ENCODE measurements at places on chromosomes 11 and 22.

DNA sequence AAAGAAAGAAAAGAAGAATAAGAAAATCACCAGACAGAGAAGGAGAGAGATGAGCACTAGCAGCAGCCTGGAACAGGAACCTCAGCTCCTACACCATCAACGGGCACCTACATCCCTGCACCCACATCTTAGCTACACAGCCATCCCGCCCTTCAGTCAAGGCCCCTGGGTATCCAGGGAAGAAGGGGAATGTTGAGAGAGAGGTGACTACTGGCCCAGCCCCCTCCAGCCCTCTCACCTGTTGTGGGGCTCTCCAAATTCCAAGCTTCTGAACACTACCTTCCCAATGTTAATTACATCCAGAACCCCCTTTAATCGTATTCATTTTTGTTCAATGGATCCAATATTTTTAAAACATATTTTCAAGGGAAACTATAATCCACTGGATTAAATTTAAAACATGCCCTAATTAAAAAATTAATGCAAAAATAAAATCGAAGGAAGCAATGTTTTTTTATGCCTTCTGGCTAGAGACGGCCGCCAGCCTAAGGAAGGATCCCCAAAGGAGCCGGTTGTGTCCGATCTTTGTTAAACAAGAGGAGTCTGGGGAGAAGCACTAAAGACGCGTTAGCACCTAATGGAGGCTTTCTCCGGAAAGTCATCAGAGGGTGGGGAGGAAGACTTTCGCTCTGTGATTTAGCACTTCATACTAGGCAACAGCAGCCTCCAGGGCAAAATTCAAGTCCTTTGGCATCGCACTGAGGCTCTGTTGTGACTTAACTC is 9.5 kb downstream of the TPST2 start:
- DNase-seq: no peak

DNA sequence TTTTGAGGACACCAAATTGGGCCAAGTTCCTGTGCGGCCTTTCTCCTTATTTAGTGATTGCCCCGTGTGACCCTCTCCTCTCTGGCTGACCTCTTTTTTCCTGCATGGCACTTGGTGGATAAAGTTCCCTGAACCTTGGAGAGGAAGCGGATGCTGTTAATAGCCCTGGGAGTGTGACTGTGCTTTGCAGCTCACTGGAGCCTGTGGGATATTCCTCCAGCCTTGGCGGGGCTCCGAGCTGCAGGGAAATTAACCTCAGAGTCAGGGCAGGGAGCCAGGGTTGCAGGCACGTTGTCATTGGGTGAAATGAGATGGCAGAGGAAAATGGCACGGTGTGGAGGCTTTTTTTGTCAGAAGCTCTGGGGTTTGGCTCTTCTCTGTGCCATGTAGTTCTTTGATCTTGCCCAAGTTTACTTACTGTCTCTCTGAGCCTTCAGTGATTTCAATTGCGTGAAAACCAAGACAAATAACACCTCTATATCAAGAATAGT is 965 bp downstream of the OR9Q1 start:
- DNase-seq: no peak

GRCh38 chr11:21736404-21736803 is 456.5 kb upstream of the ANO5 start:
- no peak for DNase-seq

- no peak for DNase-seq
Observed at GRCh38 chr11:44178381-44178780, 82.9 kb downstream of the EXT2 start.

- no peak for DNase-seq
Observed at GRCh38 chr11:18728658-18729057, 2.7 kb upstream of the IGSF22 start.

DNA sequence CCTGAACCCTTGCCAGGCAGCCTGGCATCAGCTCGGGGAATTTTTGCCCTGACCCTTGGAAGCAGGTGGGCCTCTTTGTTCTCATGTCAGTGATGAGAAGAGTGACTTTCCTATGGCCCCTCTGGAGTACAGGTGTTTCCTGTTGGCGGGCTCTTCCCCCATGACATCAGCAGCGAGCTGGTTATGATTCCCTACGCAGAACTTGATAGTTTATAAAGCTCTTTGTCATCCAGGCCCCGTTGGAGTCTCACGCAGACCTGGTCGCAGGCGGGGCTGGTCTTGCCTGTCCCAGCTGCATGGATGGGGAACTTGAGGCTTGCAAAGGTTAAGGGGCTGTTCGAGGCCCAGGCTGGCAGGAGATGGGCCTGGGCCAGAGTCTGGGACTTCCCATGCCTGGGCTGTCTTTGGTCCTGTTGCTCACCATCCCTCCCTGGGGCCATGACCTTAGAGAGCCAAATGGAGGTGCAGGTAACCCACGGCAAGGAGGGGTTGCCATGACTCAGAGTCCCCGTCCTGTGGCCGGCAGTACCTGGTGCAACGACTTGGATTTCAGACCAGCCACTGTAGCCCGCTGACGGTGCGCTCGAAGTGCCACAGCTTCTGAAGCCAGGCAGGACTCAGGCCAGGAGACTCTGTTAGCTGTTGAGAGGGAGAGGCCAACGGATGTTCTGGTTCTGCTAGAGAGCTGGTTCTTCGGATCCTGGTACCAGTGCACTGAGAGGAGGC is 45.9 kb upstream of the PPP6R3 start:
- no peak for DNase-seq

- no peak for DNase-seq
Observed at GRCh38 chr11:94452988-94453387, 40.7 kb downstream of the MRE11 start.

GRCh38 chr22:49236541-49237075 is 591.1 kb downstream of the BRD1 start:
- DNase-seq: no peak

DNA sequence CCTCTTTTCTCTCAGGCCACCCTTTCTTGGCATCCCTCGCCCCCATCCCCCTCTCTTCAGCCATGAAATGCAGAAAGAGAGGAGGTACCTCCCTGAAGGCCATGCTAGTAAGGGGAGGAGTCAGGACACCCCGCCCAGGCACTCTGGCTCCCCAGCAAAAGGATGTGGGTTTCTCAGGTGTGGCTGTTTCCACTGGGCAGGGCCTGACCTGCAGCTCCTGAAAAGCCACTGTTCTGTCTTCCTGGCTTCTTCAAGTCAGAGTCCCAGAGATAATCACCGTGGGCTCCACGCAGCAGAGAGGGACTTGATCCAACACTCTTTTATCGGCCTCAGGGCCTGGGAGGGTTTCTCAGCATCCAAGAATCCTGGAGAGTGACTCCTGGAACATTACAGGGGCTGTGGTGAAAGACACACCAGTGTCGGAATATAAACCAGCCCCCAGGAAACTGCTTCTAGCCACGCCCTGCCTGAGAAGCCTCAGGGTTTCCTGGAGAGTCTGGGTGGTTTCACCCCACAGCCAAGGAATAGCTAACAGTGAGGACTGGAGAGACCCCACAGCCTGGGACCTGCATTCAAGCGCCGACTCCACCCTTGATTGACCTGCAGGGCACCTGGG is 45.7 kb upstream of the TSPAN18 start:
- peak; percentile 29 for DNase-seq

DNA sequence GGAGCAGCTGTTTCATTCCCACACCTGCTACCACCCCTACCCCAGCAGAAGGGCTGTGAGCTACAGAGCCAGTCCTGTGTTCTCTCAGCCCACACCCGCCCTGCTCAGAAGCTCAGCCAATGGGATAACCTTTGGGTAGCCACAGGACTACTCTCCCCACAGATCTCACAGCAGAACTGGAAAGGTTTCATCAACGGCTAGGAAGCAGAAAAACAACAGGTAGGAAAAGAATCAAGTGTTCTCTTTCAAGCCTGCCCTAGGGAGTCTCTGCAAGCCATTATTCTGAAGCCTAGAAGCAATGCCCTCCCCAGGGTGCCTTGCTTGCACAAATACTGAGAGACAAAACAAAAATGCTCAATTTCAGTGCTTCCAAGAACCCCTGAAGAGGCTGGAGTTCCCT is 77.2 kb downstream of the TMPRSS5 start:
- DNase-seq: no peak

GRCh38 chr22:20788627-20789344 is 14.9 kb downstream of the SERPIND1 start:
- no peak for DNase-seq

DNA sequence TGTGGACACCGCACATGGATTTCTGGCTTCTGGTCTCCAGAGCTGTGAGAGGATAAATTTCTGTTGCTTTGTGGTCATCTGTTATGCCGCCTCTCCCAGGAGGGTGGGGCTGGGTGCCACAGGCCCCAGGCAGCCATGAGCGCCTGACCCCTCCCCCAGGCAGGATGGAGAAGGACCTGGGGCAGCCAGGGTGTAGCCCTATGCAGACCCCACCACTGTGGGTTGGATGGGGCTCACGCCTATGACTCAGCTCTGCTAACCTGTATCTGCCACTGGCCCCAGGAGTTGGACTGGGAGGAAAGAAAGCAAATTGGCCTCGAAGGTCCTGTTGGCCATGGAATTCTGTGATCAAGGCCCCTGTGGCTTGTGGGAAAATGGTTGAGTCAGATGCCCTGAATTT is 1351.1 kb downstream of the BRD1 start:
- DNase-seq: no peak

DNA sequence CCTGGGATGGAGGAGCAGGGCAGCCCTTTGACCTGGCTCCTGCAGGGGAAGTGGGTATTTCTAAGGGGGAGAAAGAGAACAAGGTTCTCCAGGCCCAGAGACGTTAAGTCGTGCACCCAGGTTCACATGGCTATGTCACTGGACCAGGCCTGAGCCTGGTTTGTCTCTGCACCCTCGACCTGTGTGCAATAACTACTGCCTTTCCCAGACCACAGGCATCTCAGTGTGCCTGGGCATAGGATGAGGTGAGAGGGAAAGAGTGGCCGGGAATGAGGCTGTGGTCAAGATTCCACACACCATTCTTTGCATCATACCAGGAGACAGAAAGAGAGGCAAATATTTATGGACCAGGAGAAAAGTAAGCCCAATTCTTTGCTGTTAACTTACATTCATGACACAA is 66.8 kb downstream of the PRR5L start:
- no peak for DNase-seq

GRCh38 chr11:113494021-113494420 is 18.8 kb upstream of the DRD2 start:
- DNase-seq: no peak

- no peak for DNase-seq
Observed at GRCh38 chr11:109783840-109784239, 309.4 kb upstream of the ZC3H12C start.

All from stimulated activated CD4-positive, alpha-beta T cell treated with anti-CD3 and anti-CD28 coated beads, Interleukin-15, amount 100 ng/mL, for 1 hour (primary cell).